ENCODE measurements at places on chromosomes 1 and 21.

GRCh38 chr1:53878492-53879105 is 11.0 kb downstream of the YIPF1 start:
- DNase-seq, result no peak

DNA sequence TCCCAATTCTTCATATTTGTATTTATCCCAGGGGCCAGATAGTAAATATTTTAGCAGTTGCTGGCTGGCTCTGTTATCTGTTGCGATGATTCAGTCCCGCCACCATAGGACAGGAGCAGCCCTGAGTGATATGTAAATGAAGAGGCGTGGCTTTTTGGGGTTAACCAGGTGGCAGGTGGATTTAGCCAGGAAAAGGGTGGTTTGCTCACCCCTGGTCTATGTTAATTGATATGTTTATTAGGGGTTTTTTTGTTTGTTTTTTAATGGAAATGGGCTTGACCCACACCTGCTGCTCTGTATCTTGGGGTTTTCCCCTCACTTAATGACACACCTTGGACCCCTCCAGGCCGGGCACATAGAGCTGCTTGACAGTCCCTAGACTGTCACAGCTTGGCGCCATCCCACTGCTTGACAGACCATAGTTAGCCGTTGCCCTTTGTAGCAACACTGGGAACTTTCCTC is 62.8 kb downstream of the PIK3CD start:
- no peak for DNase-seq

- no peak for DNase-seq
Measured at GRCh38 chr1:192357924-192358323, 41.1 kb downstream of the RGS21 start.

GRCh38 chr1:190658907-190659306 is 181.2 kb upstream of the BRINP3 start:
- DNase-seq, result no peak

GRCh38 chr1:154419620-154420571 is 14.8 kb downstream of the IL6R start:
- no peak for DNase-seq

GRCh38 chr1:203165800-203166161 is 9.8 kb downstream of the MYBPH start:
- DNase-seq, result no peak

DNA sequence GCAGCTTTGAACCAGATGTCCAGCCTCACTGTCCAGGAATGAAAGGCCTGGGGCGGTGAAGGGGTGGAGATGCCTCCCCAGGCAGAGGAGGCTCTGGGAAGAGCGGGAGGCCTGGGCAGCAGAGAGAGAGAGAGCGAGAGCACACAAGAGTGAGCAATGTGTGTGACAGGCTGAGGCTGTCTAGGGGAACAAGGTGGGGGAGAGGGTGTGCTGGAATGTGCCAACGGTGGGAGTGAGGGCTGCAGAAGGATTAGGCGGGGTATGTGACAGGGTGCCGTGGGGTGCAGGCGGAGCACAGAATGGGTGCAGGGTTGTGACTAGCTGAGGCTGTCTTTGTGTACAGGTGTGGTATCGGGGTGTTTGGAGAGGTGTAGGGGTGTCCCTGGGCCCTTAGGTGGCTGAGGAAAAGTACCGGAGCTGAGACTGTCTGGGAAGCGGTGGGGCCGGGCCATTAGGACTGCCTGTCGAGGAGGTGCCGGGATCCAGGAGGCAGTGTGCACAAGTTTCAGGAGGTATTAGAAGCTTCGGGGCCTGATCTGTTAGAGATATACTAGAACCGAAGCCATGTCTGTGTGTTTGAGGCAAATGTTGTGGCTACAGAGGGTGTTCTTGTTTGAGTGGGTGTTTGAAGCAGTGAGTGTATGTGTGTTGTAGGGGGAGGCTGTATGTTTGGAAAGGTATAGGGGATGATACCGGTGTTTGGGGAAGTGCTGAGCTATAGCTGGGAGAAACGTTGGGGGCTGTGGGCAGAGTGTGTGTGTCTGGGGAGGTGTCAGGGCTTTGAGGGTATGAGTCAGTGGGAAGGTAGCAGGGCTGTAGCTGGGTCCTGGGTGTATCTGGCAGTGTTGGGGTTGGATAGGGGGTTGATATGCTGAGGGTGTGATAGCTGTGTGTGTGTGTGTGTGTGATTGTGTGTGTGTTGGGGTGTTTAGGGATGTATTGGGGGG is 9.1 kb downstream of the AHDC1 start:
- no peak for DNase-seq

DNA sequence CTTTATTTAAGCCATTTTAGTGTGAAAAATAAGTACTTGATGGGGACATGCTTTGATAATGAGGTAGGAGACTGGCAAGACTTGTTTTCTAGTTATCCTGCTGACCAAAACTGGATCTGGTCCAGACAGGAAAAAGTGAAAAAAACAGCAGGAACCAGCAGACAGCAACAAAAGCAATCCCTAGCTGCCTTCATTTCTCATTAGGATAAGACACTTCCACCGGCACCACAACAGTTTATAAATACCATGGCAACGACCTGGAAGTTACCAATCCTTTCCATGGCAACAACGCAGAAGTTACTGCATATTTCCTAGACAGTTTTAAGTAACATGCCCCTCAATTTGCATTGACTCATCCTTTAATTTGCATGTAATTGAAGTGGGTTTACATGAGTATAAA is 993.8 kb upstream of the NCAM2 start:
- peak; percentile 90 for DNase-seq

GRCh38 chr1:116712510-116712909 is 41.7 kb upstream of the CD2 start:
- DNase-seq, result no peak

GRCh38 chr1:228744356-228744755 is 9.1 kb downstream of the RHOU start:
- no peak for DNase-seq

DNA sequence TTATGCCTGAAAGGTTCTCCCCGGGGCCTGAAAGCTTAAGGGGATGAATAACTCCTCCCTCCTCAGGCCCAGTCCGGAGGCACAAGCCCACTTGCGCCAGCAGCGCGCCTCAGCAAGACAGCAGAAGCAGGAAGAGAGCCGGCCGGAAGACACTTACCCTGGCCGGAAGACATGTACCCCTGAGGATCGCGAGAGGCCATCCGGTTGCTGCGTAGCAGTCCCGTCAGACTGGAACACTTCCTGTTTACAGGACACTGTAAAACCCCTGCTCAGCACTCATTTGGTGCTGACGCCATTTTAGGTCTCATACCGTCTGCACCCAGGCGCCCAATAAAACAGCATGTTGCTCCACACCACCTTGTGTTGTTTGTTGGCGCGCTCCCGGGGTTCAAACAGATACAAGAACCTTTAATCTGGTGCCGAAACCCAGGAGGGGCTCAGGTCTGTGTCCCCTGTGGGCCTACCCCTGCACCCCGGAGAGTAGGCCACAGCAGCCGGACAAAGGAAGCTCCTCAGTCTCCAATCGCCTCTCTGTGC is 30.3 kb downstream of the VN1R5 start:
- no peak for DNase-seq

- no peak for DNase-seq
Measured at GRCh38 chr1:56915960-56916359, 49.9 kb downstream of the C8B start.
